Fibroblast of skin of right quadriceps (primary cell): ENCODE measurements at places on chromosomes 3 and 15.
A peak's percentile ranks its signal among the peaks of the same experiment; 100 is the strongest.

DNA sequence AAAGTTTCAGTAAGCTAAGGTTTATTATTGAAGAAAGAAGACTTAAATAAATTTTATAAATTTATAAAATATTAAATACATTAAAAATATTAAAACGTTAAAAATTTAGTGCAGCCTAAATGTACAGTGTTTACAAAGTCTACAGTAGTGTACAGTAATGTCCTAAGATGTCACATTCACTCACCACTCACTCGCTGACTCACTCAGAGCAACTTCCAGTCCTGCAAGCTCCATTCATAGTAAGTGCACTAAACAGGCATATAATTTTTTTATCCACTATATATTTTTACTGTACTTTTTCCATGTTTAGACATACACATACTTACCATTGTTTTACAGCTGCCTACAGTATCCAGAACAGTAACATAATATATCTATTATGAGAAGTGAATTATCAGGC lies 51.5 kb downstream of the TJP1 start:
- peak; percentile 26 for DNase-seq

DNA sequence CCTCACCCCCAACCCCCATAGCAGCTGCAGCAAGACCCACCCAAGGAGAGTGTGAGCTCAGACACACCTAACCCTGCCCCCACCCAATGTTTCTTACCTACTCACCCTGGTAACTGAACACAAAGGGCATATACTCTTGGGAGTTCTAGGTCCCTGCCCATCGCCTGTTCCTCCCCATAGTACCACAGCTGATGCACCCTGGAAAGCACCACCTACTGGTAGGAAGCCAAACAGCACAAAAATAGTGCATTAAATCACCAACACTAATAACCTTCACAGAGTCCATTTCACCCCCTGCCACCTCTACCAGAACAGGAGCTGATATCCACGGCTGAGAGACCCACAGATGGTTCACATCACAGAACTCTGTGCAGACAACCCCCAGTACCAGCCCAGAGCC lies 245.2 kb downstream of the EFHB start:
- no peak for DNase-seq

DNA sequence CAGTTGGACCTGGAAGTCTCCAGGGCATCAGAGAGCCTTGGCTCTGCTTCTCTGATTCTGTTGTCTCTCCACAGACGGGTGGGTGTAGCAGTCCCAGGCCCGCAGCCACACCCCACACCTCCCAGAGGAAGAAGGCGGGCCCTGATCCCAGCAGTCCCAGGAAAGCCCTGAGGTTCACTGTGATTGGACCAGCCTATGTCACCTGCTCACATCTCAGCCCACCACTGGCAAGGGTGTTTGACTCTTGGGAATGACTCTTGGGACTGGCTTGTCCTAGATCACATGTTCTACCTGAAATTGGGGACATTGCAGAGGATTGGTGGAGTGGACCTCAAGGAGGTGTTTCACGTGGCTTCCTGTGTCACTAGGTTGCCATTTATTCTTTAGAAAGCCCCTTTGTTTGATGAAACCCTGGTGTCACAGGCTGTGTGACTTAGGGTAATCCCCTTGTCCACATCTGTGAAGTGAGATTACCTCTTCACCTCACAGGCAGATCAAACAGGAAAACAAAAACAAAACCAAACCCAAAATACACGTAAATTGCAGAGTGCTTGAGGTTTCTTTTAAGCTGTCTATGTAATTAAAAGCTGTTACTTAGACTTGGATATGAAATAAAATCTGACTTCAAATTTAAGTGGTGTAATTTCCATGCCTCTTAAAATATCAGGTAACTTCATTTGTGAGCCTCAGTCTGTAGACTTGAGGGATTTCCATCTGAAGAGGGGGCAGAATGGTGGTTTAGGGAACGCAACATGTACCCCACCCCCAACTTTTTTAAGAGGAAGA lies 26.7 kb downstream of the FLNB start:
- DNase-seq: no peak

- no peak for DNase-seq
These were observed 29.3 kb upstream of the SLC28A1 start for GRCh38 chr15:84855136-84855535.

GRCh38 chr3:30605706-30606300 lies 598 bp upstream of the TGFBR2 start:
- no peak for DNase-seq

- DNase-seq: no peak
These were observed 59.4 kb downstream of the MAGEF1 start for GRCh38 chr3:184652465-184652864.

DNA sequence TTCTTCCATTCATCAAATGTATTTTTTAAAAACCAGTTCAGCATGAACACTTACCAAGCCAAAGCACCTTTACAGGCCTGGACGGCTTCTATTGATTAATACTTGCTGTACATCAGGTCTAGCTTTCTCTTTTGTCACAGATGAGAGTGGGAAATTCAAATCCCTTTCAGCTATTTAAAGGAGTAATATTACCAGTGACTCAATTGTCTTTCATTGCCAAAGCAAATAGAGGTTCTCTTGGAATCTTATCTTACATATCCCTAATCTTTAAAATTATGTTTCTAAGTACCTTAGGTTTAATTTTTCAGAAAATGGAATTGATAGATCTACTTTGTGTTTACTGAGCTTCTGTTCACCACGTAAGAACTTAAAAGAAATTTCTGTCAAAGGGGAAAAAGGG lies 922.9 kb downstream of the NSUN3 start:
- DNase-seq: no peak

GRCh38 chr3:127723011-127723567 lies 50.3 kb downstream of the ABTB1 start:
- DNase-seq: peak; percentile 28

DNA sequence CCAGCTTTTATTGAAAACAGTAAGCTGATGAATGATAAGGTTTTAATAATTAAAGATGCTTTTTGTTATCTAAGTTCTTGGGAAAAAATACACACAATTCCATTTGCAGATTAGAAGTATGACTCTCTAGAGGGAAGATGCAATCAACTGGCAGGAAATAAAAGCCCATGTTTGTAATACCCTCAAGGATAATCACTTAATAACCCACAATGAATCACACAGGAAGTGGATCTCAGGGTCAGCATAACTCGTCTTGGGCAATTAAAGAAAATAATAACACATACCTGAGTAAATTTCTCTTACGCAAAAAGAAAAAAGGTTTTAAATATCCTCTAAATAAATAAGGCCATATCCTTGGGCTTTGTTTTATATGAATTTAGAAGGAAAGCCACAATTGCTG lies 9.4 kb upstream of the EID1 start:
- peak; percentile 68 for DNase-seq

DNA sequence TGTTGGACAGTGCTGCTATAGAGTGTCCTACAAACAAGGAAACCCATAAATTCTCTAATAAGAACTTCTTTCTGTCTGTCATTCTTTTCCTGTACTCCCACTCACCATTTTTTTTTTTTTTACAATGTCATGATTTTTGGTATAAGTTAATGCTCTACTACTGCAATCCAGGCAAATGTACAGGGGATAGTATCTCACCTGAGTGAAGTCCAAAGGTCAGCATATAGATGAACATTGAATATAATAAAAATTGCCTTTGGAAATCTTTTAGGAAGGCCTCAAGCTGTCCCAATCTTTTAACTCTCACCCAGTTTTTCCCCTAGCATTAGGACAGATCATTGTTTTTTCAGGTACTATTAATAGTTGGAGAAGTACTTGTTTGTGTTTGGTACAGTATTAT lies 21.3 kb upstream of the RAB11A start:
- no peak for DNase-seq

- DNase-seq: no peak
These were observed 154.3 kb upstream of the TRIM42 start for GRCh38 chr3:140523600-140523999.

DNA sequence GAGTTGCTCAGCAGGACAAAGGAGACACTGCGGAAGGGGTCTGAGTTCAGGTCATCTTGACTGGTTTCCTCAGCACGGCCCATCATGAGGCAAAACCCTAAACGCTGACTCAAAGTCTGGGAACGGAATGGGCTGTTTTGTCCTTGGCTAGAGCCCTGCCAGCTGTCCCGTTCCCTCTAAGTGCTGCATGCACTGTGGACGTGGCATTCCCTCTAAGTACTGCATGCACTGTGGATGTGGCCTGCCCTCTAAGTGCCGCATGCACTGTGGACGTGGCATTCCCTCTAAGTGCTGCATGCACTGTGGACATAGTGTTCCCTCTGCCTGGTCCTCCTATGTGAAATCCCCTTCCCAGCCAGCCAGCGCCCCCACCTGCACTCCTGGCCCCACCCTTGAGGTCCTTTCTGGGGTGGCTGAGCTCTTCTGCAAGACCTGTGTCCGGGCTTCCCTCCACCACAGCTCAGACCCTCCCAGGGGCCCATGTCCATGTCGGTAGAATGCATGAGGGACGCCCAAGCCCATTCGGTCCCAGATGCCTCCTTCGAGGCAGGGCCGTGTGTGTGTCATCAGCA lies 36.7 kb downstream of the TM2D3 start:
- peak; percentile 11 for DNase-seq

DNA sequence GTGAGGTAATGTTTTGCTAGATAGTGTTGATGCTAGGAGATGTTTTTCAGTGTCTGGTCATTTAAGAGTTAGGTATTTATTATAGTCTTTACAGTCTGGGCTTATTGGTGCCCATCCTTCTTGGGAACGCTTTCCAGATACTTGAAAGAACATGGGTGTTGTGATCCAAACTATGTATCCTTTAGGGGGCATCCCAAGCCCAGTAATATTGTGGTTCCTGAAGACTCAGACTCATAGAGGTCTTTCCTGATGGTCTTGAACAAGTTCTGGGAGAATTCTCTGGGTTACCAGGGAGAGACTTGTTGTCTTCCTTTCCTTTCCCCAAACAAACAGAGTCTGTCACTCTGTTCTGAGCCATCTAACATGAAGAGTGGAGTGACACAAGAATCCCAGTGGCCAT lies 99.7 kb upstream of the LRRC3B start:
- DNase-seq: no peak

GRCh38 chr15:88714782-88715372 lies 76.1 kb downstream of the ISG20 start:
- no peak for DNase-seq

- DNase-seq: peak; percentile 78
These were observed 35.1 kb downstream of the IGSF10 start for GRCh38 chr3:151425627-151426340.

- peak; percentile 88 for DNase-seq
These were observed 30.5 kb downstream of the OXSM start for GRCh38 chr3:25820366-25820765.

DNA sequence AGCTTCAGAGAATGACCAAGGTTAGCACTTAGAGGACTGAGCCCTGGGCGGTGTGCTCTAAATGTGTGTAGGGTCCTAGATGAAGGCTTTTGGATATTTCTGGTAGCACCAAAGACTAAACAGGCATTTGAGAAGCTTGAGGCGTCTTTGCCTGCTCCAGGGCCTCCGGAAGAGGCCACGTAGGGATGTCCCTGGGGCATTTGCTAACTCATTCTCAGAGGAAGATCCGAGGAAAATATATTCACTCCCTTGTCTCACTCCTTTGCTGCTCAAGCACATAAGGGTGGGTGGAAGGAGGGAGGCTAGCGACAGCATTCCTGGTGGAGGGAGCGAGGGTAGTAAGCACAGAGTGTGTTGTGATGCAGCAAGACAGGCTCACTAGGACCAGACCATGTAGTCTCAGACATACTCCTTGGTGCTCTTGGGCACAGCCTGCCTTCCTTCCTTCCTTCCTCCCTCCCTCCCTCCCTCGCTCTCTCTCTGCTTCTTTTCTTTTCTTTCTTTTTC lies 38.5 kb upstream of the XCR1 start:
- no peak for DNase-seq

DNA sequence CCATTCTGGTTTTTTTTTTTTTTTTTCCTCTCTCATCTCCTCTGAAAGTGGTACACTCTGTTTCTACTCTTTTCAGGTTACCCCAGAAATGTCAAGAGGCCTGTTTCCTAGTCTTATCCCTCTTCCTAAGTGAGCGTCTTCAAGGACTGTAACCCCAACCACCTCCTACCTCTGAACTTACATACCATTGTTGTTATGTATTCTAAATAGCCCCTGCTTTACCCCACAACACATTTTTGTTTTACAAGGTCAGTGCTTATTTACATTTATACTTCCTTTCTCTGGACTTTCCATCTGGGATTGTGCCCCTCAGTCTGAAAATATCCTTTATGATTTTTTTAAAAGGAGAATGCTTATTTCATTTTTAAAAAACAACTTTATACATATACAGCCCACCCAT lies 38.8 kb downstream of the PTH1R start:
- DNase-seq: no peak

DNA sequence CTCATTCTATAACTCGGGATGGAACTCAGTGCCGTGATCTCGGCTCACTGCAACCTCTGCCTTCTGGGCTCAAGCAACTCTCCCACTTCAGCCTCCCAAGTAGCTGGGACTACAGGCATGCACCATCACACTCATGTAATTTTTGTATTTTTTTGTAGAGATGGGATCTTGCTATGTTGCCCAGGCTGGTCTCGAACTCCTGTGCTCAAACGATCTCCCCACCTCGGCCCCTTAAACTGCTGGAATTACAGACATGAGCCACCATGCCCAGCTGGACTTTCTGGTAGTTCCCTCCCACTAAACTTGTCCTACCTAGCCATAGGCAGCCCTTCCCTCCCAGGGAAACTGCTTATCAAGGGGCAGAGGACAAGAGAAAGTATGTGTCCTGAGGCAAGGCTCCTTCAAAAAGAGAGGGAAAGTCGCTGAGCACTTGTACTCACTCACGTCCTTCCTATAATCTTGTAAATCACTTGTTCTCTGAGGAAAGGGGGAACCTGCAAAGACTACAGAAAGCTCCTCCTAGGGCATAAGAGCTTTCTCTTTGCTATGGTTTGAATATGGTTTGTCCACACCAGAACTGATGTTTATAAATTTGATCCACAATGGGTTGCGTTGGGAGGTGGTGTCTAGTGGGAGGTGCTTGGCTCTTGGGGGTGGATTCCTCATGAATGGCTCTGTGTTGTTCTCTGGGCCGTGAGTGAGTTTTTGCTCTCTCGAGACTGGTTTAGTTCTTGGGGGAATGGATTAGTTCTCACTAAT lies 13.6 kb upstream of the TBL1XR1 start:
- no peak for DNase-seq

DNA sequence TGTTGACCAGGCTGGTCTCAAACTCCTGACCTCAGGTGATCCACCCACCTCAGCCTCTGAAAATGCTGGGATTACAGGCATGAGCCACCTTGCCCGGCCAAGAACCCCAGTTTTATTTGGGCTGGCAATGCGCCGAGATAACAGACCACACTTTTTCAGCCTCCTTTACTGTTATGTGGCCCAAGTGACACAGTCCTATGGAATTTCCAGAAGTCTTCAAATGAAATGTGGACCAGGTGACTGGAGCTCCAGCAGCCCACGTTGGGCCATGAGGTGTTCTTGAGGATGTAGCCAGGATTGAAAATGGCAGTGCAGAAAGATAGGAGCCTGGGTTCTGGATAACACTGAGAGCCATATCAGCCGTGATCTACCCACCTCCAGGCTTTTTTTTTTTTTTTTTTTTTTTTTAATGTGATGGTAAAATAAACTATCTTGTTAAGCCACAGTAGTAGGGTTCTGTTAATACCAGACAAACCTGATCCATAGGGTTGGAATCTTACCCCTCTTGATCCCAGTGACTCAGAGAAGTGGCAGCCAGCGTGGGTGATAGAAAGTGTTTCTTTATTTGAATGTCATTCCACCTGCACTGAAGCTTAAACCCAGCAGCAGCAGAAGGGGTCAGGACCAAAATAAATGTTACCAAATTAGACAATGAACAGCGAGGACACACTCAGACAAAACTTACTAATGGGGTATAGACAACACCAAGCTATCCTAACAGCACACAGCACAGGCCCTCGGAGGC lies 55.6 kb downstream of the LHFPL4 start:
- DNase-seq: peak; percentile 29
